ENCODE measurements at places on chromosomes 16 and 17.

- no peak for DNase-seq
Observed at GRCh38 chr17:27608328-27609230, 22.4 kb upstream of the LGALS9 start.

GRCh38 chr16:66471716-66472393, 44.8 kb downstream of the BEAN1 start:
- DNase-seq: no peak

DNA sequence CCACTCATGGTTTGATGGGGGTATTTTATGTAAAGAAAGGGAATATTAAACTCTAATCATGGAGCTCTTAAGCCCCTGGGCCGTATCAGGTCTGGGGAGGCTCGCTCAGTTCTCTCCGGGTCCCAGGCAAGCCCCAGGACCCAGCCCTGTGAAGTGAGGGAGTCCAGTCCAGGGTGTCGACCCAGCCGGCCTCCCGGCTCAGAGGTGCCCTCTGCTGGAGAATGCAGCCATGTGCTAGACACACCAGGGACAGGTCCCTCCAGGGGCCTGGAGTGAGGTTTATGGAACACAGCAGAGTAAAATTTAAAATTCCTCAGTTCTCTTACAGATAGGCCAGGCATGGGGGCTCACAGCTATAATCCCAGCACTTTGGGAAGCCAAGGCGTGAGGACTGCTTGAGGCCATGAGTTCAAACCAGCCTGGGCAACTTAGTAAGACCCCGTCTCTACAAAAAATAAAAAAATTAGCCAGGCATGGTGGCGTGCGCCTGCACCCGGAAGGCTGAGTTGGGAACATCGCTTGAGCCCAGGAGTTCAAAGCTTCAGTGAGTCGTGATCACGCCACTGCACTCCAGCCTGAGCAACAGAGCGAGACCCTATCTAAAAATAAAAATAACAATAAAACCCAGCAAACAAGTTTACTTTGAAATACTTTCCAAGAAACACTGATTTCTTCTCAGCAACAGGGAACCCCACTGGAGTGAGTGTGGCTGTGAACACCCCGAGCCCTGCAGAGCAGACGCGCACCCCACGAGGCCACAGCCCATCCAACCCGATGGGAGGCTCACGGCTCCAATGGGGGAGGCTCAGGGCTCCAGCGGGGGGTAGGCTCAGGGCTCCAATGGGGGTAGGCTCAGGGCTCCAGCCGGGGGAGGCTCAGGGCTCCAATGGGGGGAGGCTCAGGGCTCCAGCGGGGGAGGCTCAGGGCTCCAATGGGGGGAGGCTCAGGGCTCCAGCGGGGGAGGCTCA, 72.2 kb downstream of the ZNF778 start:
- peak; percentile 65 for DNase-seq

DNA sequence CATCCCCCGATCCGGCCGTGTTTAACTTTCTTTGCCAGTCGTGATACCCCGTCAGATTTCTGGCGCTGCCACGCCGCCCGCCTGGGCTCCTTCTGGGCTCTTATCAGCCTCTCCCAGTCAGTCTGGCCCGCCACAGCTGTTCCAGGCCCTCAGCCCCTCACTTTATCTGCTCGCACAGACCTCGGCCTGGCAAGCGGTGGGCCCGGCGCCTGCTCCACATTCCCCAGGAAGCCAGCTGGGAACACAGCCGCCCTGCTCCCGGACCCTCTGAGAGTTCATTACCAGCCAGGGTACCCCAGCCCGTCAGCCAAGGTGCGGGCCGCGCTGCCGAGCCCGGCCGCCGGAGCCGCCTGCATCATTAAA, 157.5 kb downstream of the ZNF423 start:
- DNase-seq: no peak

- DNase-seq: no peak
Observed at GRCh38 chr17:76353004-76353598, 615 bp downstream of the PRPSAP1 start.

DNA sequence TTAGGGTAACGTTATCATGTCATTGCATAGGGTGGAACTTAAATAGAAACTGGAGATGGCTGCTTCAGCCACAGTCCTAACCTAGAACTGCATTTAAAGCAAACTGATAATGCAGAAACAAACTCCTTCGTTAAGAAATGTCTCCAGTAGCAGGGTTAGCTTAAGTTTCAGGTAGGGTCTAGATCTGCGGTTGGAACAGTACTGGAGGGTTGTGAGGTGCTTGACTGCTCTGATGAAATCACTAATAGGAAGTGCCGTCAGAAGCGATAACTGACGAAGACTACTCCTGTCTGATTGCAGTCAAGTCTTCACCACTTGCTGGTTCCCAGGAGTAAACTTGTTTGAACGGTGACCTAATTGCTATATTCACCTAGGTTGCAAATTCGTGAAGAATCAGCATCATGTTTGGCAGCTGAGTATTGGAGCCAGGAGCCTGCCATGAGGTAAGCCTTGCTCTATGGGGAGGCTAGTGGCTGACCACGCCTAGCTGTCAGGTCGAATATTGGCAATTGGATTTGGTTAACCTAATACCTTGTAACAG, 24.5 kb downstream of the TRPV2 start:
- DNase-seq: peak; percentile 16

DNA sequence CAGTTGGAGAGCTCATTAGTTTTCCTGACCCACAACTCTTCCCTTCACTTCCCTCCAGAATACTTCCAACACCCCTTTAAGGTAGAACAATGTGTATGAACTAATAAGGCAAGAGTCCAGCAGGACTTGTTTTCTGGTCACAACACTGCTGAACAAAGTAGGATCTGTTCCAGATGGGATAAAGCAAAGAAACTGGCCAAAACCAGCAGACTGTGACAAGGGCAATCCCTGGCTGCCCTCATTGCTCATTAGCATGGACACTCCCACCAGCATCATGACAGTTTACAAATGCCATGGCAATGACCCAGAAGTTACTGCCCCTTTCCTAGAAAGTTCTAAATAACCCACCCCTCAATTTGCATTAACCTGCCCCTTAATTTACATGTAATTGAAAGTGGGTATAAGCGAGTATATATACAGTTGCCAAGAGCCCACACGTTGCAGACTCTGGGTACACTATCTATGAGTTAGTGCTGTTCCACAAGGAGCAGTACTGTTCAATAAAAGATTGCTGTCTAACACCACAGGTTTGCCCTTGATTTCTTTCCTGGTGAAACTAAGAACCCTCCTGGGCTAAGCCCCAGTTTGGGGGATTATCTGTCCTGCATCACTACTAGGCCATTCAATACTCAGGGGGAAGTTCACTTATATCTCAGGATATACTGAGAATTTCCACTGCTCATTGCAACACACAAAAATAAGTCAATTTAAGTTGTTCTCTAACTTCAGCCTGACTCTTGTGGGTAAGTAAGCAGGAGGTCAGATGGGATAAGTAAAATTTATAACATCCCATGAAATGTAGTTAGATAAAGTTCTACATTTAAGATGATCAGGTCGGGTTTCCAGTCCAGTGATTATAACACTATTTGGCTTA, 82.3 kb downstream of the SSH2 start:
- DNase-seq: no peak

DNA sequence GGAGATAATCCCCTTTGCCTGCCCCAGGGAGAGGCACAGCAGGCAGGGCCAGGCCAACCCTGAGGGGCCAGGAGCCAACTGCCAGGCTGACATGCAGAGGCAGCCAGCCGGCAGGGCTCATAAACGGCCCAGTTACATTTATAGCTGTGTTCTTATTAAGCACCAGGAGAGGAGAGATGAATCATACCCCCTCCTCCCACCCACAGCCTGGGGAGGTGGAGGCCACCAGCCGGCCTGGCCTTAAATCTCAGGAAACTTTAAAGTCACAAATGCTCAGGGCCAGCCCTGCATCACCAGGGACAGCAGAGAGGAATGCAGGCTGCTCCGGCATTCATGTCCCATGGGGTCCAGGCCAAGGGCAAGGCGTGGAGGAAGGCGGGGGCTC, 177.2 kb downstream of the TMEM132E start:
- DNase-seq: no peak

DNA sequence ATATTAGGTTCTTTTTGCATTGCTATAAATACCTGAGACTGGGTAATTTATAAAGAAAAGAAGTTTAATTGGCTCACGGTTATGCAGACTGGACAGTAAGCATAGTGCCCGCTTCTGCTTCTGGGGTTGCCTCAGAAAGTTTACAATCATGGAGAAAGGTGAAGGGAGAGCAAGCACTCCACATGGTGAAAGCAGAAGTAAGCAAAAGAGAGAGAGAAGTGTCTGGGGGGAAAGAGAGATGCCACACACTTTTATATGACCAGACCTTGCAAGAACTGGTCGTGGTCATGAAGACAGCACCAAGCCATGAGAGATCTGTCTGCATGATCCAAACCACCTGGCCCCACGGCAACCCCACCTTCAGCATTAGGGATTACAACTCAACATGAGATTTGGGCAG, 45.4 kb downstream of the KCNJ16 start:
- DNase-seq: no peak

GRCh38 chr16:3029491-3030221, 5.8 kb downstream of the THOC6 start:
- DNase-seq: no peak

DNA sequence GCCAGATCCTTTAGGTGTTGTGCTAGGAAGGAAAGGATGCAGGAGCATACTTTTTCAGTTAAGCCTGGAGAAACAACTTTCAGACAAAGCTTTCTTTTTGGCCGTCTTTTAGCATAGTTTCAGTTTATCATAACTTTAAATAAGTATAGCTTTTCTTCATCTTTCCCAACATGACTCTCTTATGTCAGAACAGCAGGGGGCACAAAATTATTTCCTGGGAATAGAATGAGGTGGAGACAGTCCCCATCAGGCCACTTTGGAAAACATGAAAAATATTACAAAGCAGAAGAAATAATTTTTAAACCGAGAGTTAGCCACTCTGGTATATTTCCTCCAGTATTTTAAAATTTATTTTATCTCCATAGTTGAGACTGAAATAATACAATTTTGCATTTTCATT, 387.6 kb downstream of the HAPSTR1 start:
- no peak for DNase-seq

DNA sequence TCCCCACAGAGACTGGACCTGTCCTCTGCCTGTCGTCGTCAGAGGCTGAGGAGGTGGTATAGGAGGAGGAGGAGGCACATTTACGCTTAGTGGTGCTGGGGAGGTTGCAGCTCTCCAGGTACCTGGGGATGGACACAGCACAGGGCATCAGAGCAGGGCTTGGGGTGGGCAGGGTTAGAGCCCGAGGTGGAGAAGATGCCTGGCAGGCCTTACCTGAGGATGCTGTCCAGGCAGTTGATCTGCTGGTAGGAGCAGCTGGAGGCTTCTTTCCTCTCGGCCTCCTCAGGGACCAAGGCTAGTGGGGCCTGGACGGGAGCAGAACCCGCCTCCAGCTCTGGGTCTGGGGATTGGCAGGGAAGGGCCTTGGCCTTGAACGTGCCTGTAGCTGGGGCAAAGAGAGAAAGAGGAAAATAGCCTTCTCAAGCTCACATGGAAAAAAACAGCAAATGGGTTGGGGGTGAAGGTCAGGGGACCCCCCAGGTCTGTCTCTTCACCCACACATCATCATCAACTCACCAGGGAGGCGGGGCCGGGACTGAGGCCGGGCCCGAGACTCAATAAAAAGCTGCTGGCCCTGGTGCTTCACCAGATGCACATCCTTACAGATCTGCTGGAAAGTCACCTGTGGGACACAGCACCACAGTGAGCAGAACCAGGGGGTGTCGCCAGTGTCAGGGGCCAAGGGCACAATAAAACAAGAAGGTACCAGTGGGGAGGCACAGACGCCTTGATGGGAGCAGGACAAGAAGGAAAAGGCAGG, 5.6 kb downstream of the PER1 start:
- no peak for DNase-seq

GRCh38 chr17:82893779-82894178, 54.0 kb upstream of the ZNF750 start:
- DNase-seq: no peak

GRCh38 chr16:11743308-11744074, 834 bp upstream of the TXNDC11 start:
- no peak for DNase-seq

DNA sequence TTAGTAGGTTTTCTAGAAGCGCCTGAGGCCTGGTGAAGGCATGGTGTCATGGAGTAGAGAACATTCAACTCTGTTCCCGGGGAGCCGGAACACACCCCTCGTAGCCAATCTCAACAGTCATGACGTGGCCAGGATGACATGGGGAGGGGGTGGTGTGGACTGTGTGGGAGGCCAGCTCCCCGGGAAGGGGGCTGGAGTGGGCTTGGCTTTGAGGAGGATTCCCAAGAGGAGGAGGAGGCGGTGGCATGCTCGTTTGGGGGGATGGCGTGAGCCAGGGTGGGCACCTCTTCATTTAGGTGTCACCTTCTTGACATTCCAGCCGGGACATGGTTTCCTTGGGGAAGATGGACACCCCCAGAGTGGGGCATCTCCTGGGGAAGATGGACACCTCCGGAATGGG, 257.5 kb downstream of the SEC14L1 start:
- DNase-seq: no peak

DNA sequence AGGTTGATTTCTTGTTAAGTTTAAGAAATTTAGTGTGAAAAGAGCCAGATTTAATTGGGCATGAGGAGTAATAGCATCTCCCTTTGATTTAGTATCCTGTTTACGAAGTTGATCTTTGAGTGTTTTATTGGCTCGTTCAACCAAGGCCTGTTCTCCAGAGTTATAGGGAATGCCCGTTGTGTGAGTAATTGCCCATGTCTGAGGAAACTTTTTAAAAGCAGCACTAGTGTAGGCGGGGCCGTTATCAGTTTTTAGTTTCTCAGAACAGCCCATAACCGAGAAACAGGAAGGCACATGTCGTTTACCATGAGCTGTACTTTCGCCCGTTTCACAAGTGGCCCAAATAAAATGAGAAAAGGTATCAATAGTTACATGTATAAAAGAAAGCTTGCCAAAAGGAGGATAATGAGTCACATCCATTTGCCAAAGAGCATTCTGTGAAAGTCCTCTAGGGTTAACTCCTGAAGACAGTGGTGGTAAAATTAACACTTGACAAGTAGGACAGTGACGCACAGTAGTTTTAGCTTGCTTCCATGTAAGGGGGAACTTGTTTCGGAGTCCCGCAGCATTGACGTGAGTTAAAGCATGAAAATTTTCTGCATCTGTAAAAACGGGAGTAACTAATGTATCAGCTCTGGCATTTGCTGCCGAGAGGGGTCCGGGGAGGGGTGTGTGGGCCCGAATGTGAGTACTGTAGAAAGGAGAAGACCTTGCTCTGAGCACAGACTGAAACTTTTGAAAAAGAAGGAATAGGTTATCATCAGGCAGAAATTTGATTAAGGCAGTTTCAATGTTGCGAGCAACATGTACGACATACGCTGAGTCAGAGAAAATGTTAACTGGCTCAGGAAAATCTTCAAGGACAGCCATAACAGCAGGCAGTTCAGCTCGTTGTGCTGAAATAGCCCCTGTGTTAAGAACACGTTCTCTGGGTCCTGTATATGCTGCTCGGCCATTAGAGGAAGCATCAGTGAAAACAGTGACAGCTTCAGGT, 18.5 kb upstream of the KCTD5 start:
- DNase-seq: peak; percentile 14

- no peak for DNase-seq
Observed at GRCh38 chr16:82432261-82432660, 194.5 kb upstream of the CDH13 start.

Measured in CD4-positive, alpha-beta T cell treated with Interleukin-6 at 100 ng/mL for 8 hours (primary cell).